ENCODE measurements at places on chromosomes 5 and 9. TPM values are rescaled to one million over a fixed set of nuclear protein-coding genes. Genes with fewer than 3 reads are reported as not detected.

The TEX10 gene
- total RNA-seq: 39.6 TPM

The ADAMTS16 gene
- not detected for total RNA-seq

The MARCOL gene
- not detected for total RNA-seq

The HAVCR1 gene
- not detected for total RNA-seq

The SPATA9 gene
- total RNA-seq: not detected

The SPATA31A3 gene
- not detected for total RNA-seq

The LHX6 gene
- total RNA-seq: not detected

The TRMT10B gene
- total RNA-seq: 6.9 TPM

The FAXDC2 gene
- not detected for total RNA-seq

The KIF4B gene
- 0.30 TPM for total RNA-seq

The BSPRY gene
- not detected for total RNA-seq
